Dorsolateral prefrontal cortex (tissue), 122 donors: ENCODE measurements at places on chromosomes 6 and 20. TPM values are rescaled to one million over a fixed set of nuclear protein-coding genes. Genes with fewer than 3 reads are reported as not detected.

DNA sequence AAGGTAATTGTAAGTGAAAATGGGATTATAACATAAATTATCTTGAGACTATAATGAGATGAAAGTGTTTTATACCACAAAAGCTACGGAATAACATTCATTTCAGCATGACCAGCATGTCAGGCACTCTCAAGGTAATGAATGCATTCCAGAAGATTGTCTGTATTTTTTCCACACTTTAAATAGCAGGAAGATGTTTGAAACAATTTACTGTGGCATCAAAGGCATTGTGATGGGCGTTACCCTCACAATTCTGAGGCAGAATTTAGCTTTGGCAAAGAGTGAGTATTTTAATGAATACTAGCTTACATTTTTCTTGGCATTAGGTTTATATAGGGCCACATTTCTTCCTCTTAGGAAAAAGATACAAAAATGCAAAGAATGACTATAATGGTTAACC, 627.2 kb downstream of the BCKDHB start:
- DNase-seq, result no peak

- no peak for DNase-seq
Observed at GRCh38 chr20:14878676-14879019, 541.2 kb upstream of the FLRT3 start.

- DNase-seq, result no peak
Observed at GRCh38 chr6:166076625-166077024, 91.0 kb downstream of the TBXT start.

Gene SGK2
- total RNA-seq, result 28.5 TPM

Gene BHLHE23
- total RNA-seq, result not detected

GRCh38 chr20:51085769-51086168, 62.9 kb upstream of the KCNG1 start:
- DNase-seq, result no peak

DNA sequence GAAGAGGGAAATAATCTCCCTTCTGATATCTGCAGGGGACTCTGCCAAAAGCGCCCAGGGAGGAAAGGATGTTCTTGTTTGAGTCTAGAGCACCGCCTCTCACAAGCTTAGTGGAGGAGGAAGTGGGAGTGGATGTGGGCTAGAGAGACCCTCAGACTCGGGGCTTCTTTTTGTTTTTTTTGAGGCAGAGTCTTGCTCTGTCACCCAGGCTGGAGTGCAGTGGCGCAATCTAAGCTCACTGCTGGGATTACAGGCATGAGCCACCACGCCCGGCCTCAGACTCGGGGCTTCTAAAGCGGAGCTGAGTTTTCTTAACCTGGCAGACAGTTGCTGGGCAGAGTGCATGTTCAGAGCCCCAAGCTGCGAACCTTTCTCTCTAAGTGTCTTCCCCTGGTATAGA, 310.8 kb downstream of the BMP7 start:
- DNase-seq, result no peak

DNA sequence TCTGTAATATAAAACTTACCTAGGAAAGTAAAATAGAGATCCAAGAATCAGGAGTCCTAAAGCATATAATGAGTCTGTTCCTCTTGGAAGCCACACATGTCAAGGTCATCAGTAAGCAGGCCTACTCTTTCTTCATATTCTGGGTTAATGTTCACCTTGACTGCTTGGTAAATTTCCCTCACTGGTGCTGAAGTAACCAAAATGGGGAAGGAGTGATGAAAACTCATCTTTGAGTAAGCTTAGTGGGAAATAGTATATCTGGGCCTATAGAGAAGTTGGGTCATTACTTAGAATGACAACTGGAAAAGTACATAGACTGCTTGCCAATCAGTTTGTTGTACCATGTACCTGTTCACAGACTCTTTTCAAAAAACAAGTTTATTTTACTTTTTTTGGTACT, 6.6 kb downstream of the TSPYL4 start:
- DNase-seq, result no peak

- DNase-seq, result peak; percentile 60
Observed at GRCh38 chr20:10427060-10427692, 6.8 kb downstream of the MKKS start.

- DNase-seq, result peak; percentile 80
Observed at GRCh38 chr6:14129575-14129974, 12.0 kb downstream of the CD83 start.

DNA sequence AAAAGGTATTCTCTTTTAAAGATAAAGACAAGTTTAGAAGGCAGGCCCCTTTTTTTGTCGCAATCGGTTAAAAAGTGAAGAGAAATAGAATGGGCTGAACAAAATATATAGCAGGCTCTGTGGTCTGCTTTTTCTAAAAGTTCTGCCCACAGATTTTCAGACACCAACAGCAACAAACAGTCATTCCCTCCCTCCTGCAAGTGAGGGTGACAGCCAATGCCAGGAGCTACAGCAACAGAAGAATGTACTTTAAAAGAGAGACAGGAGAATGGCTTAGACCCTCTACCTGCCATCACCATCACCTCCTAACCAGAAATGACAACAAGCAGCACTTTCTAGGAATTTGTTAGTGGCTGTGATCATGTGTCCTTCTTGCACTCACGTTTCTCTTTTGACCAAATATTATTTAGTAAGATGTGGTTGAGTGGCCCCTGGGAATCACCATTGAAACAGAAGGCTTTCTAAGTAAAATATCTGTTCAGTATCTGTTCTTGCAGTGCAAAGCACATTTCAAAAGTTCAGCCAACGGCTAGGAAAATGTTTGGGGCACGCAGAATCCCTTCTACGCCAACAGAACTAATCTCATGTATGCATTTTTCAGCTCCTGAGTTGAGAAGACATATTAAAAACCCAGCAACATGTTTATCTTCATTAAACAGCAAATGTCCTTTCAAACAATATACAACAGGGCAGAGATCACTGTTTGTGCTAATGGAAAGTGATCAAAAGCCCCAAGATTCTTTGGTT, 248.5 kb downstream of the ATXN1 start:
- no peak for DNase-seq

Gene DNAH8
- total RNA-seq, result 0.13 TPM

DNA sequence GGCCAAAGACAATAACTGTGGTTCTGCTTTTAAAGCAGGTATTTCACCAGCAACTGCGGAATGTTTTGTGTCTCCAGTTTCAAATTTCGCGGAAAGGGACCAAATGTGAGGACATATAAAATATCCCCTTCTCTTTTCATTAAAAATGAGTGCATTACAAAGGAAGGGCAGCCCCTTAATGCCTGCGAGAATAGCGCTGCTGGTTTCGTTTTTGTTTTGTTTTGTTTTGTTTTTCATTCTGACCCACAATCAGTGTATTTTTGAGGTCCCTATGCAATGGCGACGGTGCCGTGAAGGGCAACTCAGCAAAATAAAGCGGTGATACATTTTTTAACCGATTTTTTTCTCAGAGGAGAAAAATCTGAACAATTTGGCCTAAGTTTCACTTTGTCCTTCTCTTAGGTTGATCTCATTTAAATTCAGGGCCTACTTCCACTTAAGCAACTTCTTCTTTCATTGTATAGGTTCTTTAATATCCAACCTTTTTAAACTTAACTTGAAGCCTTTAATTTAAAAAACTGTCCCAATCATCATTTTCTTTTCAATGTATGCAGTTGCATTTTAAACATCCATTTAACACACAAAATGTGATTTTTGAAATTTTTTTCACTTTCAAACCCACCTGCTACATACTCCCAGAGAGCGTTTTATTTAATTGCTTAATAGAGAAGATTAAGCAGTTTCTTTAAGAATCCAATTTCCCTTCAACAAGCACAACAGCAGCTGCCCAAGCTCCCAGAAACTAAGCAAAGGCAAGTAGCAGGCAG, 2.9 kb upstream of the HIVEP2 start:
- DNase-seq, result no peak

DNA sequence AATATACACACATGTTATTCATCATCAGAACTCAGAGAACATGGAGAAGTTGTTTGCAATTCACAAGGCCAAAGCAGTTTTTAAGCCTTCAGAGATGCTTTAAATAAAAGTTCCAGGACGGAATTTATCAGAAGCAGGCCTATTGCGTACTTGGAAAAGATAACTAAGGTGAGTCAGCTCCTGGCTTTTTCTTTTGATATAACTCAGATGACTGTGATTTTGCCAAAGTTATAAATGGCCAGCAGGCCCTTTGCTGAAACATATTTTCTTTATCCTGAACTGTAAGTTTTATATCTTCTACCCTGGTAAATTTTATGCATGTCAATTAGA, 55.0 kb upstream of the PLCB1 start:
- no peak for DNase-seq

- DNase-seq, result no peak
Observed at GRCh38 chr20:15563836-15564235, 1009.4 kb downstream of the KIF16B start.

Gene BMP2
- total RNA-seq, result 8.8 TPM

- DNase-seq, result no peak
Observed at GRCh38 chr6:139841794-139842215, 467.4 kb upstream of the CITED2 start.

Gene TMEM14B
- 60.3 TPM for total RNA-seq

DNA sequence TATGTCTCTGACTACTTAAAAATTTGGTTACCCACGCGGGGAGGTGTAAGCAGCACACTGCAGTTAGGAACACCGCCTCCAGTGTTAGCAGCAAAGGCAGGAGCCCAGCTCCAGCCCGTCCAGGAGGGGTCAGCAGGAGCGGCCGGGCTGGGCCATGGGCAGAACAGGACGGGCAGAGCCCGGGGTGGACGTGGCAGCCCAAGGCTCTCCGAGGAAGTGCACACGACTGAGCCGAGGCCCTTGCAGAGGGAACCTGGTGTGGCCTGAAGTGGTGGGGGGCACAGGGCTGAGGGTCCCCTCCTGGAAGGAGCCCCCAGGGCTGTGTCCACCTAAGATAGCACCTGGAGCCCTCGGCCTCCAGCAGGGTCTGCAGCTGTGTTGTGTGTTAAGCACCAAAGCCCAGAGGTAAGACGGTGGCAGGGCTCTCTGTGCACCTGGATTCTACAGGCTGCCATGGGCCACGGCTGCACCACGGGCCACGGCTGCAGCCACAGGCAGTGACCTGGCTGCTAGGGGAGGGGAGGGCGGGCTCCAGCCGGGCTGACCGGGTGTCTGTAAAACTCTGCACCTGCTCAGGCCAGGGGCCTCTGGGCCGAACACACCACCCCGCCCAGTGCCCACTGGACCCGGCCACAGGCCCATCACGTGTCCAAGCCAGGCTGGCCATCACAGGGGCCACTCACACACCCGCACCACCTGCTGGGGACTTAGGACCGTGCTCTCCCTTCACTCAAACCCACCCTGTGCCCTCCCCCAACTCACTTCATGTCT, 6.6 kb downstream of the SLC2A4RG start:
- no peak for DNase-seq

Gene SLC22A2
- total RNA-seq, result not detected

DNA sequence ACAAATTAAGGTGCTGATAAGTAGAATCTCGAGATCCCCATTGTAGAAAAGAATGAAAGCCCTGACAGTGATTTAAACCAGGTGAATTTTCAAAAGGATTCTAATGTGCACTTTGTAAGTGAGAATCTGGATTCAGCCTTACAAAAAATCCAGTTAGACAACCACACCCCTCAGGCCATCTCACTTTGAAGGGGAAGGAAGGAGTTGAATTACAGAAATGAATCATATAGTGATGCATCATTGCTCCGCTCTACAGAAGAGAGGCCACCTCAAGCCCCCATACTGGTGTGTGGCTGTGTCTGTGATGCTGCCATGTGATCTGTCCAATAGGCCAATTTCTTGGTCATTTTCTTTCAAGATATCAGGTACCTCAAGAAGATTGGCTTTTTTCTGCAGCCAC, 85.5 kb upstream of the NT5E start:
- DNase-seq, result no peak

DNA sequence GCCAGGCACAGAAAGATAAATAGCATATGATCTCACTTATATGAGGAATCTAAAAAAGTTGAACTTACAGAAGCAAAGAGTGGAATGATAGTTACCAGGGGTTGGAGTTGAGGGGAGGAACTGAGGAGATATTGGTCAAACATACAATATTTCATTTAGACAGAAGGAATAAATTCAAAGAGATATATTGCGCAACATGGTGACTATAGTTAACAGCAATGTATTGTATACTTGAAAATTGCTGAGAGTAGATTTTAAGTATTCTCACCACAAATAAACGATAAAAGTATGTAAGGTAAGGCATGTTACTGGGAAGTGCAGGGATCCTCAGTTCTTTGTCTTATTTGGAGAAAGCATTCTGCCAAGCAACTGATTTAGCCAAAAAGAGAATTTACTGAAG, 171.9 kb downstream of the LMBRD1 start:
- DNase-seq, result no peak

GRCh38 chr20:5745416-5746030, 4.7 kb upstream of the SHLD1 start:
- no peak for DNase-seq

GRCh38 chr20:62238569-62239277, 402 bp downstream of the OSBPL2 start:
- DNase-seq, result no peak

GRCh38 chr6:113433335-113433991, 423.7 kb upstream of the MARCKS start:
- DNase-seq, result no peak

- no peak for DNase-seq
Observed at GRCh38 chr6:124661097-124661661, 301.1 kb upstream of the RNF217 start.

GRCh38 chr6:43271944-43272343, 26.1 kb upstream of the SLC22A7 start:
- no peak for DNase-seq

GRCh38 chr6:168737014-168737413, 296.0 kb downstream of the SMOC2 start:
- no peak for DNase-seq

Gene LTA
- 0.42 TPM for total RNA-seq

GRCh38 chr20:8267009-8267408, 134.9 kb downstream of the PLCB1 start:
- no peak for DNase-seq

- no peak for DNase-seq
Observed at GRCh38 chr6:154304191-154304590, 52.4 kb downstream of the IPCEF1 start.

DNA sequence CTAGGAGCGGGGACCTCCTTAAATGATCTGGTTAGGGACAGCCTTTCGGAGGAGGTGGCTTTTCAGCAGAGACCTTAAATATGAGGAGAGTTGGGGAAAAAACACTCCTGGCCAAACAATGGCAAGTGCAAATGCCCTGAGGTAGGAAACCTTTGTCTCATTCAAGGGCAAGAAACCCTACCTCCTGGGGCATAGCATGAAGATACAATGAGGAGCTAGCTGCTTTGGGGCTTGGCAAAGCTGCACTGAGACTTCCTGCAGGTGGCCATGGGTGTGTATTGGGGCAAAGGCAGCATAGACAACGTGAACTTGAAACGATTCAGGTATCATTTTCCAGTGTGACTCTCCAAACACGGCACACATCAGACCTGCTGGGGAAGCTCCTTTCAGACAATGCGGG, 30.7 kb downstream of the PMEPA1 start:
- DNase-seq, result no peak
